CD4-positive, alpha-beta T cell treated with Interleukin-10 for 1 hour (primary cell): ENCODE measurements at places on chromosomes 11 and 22.

GRCh38 chr11:14041565-14041964 lies 79.0 kb downstream of the SPON1 start:
- no peak for DNase-seq

- DNase-seq = no peak
Measured at GRCh38 chr11:16049611-16050010, 306.7 kb downstream of the SOX6 start.

DNA sequence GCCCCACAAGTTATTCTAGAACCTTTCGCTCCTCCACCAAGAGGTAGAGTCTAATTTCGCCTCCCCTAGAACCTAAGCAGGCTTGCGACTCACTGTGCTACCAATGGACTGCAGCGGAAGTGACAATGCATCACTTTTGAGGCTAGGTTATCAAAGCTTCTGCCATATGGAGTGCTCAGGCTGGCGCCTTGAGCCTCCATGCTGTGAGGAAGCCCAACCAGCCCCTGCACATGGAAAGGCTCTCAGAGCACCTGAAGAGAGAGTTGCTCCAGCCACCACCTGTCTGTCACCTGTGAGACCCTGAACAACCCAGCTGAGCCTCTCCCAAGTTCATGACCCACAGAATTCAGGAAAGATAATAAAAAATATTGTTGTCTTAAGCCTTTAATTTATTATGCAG lies 29.3 kb upstream of the CBX7 start:
- no peak for DNase-seq

DNA sequence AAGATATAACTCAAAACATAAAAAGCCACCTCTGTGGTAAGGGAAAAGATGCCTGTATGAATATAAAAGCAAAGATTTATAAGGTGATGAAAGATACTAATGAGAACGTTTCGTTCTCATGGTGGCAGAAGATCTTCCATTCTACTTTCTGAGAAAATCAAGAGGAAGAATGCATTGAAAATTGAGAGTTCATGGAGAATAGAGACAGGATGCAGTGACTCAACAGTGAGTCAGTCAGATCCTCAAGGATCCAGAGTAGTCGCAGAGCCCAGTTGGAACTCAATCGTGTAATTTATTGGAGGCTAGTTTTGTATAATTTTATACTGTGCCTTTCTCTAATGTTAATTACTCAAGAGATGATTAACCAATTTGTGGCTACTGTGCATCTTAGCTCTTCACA lies 73.3 kb downstream of the ENTHD1 start:
- no peak for DNase-seq

- no peak for DNase-seq
Measured at GRCh38 chr11:119999220-119999619, 138.7 kb downstream of the TRIM29 start.

- DNase-seq = no peak
Measured at GRCh38 chr22:41410311-41410751, 28.6 kb downstream of the TEF start.

DNA sequence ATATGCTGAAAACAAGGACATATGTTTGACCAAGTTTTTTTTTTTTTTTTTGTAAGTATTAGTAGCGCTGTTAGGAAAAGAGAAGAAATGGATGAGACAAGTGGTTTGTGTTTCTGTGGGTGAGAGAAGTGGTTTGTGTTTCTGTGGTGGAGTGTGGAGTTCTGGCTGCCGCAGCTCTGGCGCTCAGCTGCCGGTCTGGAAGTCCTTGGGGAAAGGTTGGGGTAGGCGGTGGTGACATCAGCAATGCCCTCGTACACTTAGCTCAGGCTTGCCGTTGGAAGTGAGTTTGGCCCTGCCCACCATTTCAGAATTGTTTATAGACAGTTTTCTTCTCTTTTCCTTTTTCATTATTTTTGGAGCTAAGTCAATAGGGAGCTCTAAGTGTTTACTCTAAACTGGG lies 116.6 kb downstream of the TBC1D22A start:
- DNase-seq = no peak

- DNase-seq = no peak
Measured at GRCh38 chr22:39360242-39360641, 10.5 kb downstream of the SYNGR1 start.

DNA sequence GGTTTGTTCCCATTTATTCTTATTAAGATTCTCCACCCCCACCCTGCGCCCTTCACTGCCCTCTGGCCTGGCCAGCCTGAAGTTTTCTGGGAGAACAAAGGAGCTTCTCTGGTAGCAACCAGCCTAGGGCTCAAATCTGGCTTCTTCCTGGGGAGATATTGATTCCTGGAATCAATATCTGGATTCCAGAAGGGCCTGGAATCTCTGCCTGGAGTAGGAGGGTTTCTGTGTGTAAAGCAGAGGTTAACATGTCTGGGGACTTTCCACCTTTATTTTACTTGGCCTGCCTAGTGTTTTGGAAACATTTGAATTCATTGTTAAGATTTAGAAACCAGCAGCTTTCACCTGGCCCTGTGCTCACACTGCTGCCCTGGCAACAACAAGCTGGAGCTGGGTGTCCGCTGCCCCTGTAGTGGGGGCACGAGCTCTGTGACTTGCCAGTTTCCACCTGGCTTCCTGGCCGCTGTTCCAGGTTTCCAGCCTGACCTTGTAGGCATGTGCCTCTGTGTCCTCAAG lies 5.5 kb downstream of the C11orf91 start:
- no peak for DNase-seq

DNA sequence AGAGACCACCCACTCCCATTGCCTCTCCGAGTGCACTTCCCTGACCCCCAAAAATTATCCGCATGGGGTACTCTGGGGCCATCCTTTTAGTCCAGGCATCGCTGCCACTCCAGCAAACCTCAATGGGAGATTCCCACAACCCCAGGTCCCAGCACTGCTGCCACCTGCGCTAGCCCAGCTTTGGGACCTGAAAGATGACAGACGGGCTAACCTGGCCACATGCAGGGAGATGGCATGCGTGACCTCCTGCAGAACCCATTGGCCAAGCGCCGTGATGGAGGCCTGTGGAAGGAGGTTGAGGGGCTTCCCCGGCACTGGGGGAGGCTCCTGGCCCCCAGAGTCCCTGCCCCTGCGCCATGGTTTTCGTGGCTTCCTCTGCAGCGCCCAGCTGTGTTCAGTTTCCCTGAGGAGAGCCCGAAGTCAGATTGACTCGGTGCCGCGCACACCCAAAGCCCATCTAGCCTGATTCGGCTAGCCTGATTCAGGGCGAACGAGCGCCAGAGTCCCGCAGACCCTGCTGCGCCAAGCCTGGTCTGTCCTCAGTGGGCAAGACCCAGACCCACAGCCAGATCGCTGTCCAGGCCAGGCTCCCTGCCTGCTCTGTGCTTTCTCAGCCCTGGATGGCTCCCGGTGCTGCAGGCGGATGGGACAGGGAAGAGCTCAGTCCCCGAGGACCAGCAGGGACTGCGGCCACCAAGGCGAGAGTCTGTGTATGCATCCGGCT lies 751 bp upstream of the WNT7B start:
- DNase-seq = no peak

DNA sequence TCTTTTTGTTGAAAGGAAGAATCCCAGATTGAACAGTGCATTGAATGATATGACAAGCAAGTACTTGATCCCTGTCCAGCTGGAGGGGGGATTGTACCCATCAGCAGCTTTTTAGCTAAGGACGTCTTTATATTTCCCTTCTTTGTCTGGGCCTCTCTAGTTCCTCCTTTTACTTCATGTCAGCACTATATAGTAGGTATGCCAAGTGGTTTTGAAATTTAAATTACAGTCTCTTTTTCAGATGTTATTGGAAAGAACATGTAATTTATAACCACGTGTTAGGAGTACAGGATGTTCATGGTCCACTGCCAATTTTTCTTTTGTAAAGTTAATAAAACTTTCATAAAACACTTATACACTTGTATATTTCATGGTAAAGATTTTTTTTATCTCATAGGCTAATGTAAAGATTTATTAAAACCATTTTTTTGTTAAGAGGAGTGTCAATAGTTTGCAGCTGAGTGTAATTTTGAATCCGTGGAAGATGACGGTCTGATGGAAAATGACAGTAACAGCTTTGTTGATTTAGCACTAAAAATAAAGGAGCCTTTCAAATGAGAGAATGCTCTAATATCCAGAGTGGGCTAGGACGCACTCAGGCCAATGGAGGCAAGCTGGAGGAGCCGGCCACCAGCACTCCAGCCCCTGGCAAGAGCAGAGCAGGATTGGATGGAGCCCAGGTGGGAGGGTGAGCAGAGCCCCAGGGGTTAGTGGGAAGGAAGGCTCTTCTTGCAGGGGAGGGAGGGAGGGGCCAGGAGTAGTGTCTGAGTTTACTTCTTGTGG lies 488.3 kb downstream of the INSC start:
- DNase-seq = no peak

GRCh38 chr11:72573072-72573854 lies 101.0 kb downstream of the PDE2A start:
- peak; percentile 35 for DNase-seq

- no peak for DNase-seq
Measured at GRCh38 chr11:61766353-61766841, 14.0 kb downstream of the MYRF start.

- no peak for DNase-seq
Measured at GRCh38 chr11:35548925-35549561, 23.6 kb upstream of the PAMR1 start.

GRCh38 chr11:67056267-67057204 lies at the start of gene RHOD:
TSS of gene RHOD (plus strand) at chr11:67056847. CDS start at chr11:67056903, 56 bp downstream.
- DNase-seq = peak; percentile 21

DNA sequence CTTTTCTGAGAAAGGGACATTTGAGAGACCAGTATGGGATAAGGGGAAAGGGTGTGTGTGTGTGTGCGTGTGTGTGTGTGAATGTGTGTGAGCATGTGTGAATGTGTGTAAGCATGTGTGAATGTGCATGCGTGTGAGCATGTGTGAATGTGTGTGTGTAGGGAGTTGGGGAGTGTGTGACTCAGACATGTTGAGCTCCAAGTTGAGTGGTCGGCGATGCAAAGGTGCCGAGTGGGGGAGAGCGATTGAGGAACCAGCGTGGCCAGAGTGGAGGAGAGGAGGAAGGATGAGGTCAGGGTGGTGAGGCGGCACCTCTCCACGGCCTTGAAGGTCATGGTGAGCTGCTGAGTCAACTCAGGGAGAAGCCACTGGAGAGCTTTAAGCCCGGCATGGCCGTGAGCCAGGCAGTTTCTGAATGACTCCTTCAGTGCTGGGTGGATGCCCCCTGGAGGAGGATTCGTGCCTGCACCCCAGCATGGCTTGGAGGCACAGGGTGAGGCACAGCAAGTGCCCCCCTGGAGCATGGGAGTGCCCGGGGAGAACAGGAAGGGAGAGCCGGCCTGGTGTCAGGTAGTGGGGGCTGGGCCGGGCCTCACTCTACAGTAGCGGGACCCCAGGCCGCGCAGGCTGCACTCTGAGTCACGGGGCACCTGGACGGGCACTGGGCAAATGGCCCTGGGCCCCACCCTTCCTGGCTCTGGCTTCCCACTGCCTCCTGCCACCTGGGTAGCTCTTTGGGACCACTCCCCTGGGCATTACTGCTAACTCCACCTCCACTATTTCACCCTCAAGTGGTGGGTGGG lies 8.2 kb upstream of the CCDC88B start:
- peak; percentile 76 for DNase-seq

GRCh38 chr22:30948930-30949342 lies 19.6 kb downstream of the MORC2 start:
- DNase-seq = no peak

GRCh38 chr11:86459002-86459385 lies 84.3 kb downstream of the CCDC81 start:
- DNase-seq = no peak

DNA sequence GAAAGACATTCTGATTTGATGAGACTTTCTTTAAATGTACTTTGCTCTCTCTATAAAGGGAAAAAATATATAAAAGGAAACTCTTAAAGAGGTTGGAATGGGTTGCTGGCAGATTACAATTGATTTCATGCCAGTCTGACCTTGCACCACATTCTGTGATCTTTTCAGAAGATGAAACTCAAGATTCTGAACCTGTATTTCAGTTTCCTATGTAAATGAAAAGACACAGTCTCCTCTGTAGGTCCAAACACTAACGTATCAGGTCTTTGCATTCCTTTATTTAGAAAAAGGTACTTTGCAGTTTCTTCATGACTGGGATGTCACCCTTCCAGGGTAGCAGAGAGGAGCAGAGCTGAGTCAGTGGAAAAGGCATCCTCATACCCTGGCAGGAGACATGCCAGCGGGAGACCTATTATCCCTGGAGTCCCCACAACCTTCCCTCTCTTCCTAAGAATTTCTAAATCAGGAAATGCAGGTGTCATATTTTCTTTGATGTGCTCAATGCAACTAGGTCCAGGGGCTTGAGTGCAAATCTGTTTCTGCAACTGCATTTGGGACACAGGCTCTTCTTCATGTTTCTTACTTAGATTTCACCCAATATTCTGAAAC lies 282.6 kb downstream of the CADM1 start:
- DNase-seq = no peak

GRCh38 chr22:30868663-30869385 lies 99.8 kb downstream of the MORC2 start:
- no peak for DNase-seq

DNA sequence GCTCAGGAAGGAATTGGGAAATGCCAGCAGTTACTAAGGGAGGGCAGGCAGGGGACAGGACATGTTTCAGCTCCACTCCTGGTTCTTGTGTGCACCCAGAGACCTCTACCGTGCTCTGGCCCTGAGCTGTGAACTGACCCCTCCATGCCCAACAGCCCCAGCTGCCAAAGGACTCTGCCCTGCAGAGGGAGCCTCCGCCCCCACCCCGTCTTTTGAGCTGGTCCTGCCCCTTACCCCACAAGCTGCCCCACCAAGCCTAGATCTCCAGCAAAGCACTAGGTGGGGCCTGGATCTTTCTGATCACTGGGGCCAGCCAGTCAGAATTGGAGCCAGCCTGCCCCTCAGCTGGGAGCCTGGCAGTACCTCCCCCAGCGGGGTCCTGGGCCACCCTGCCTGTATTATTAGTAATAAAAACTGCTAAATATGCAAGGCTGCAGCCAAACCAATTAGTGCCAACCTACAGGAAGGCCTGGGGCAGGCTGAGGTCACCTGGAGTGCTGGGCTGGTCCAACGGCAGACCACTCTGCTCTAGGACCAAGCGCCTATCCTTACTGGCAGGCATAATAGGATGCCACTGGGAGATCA lies 23.9 kb upstream of the DRICH1 start:
- no peak for DNase-seq

DNA sequence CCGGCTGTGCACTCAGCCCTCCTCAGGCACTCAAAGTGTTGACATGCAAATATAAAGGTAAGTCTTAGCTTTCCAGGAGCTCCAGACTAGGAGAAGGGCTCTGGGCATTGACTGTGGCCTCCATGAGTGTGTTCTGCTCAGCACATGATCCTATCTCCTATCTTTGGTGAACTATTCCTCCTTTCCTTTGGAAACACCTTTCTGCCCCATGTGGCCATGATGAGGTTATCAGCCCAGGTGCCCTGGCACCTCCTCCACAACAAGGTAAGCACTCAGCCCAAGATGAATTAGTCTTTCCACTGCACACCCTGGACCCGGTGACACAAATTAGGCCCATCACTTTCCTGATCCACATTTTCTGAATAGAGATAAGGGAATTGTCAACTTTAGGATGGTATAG lies 37.9 kb upstream of the LMO1 start:
- no peak for DNase-seq
